ENCODE measurements at places on chromosomes 16 and 17. TPM values are rescaled to one million over a fixed set of nuclear protein-coding genes. Genes with fewer than 3 reads are reported as not detected.
A peak's percentile ranks its signal among the peaks of the same experiment; 100 is the strongest.

GRCh38 chr16:84889066-84889465 is 69.3 kb downstream of the CRISPLD2 start:
- peaks cover 7% of the 10 kb centered on the region for H3K36me3 ChIP-seq
- H3K4me3 ChIP-seq = no peak overlapping the region
- peaks cover 12% of the 10 kb centered on the region for H3K4me1 ChIP-seq
- no peak for DNase-seq
- no peak overlapping the region for H3K27ac ChIP-seq

- peak; percentile 25 for DNase-seq
- H3K27ac ChIP-seq = no peak overlapping the region
- no peaks in the 10 kb centered on the region for H3K27me3 ChIP-seq
- no peaks in the 10 kb centered on the region for H3K4me1 ChIP-seq
- peaks cover 22% of the 10 kb centered on the region for H3K36me3 ChIP-seq
- no peak overlapping the region for H3K4me3 ChIP-seq
These were observed 6.0 kb downstream of the TMEM106A start for GRCh38 chr17:43217614-43218087.

DNA sequence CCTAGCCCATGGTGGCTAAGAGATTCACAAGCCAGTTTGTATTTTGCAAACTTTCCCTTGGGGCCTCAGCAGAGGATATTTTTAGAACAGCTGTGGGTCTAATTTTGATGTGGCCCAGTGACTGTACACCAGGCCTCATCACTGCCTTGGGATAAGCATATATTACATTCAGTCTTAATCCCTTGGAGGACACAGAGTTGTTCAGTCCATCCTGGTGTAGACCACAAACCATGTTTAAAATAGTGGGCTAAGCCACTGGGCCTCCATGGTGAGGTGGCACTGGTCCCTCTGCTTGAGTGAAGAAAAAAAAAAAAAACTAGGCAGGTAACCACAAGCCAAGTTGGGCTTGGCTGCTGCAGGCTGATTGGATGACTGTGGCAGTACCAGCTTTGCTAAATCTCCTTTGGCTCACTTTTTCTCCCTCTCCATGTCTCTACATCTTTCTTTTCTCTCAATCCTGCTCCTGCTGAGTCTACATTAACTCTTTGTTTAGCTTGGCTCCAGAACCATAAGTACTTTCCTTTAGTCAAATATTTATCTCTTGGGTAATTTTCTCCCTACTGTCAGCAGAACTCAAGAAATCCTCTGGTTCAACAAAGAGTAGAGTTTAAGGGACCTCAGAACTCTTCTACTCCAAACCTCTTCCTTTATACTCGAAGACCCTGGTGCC is 120.0 kb upstream of the TBX2 start:
- H3K4me3 ChIP-seq = no peak overlapping the region
- H3K27ac ChIP-seq = no peak overlapping the region
- H3K36me3 ChIP-seq = no peaks in the 10 kb centered on the region
- H3K4me1 ChIP-seq = no peaks in the 10 kb centered on the region
- no peak for DNase-seq
- no peaks in the 10 kb centered on the region for H3K27me3 ChIP-seq

DNA sequence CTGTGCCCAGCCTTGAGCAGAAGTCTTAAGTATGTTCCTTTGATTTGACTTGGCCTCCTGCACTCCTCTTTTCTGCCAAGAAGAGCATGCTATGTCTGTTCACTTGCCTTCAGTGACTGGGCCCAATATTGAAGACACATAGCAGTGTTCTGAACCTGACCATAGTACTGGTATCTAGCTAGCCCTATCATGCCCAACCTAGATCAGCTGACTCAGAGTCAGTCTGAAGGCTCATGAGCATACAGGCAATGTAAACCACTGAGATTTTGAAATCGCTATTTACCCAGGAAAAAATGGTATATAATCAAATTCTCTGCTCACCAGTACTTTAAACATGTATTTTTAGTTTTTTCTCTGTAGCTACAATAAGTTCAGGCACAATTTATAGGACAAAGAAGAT is 129.4 kb downstream of the TANC2 start:
- no peak for DNase-seq
- H3K4me1 ChIP-seq = no peaks in the 10 kb centered on the region
- H3K4me3 ChIP-seq = no peak overlapping the region
- H3K27ac ChIP-seq = no peak overlapping the region
- H3K27me3 ChIP-seq = no peaks in the 10 kb centered on the region

CCL3 gene
- total RNA-seq = 9.9 TPM

GRCh38 chr17:76469076-76469990 is 1.9 kb downstream of the AANAT start:
- H3K4me1 ChIP-seq = peaks cover 6% of the 10 kb centered on the region
- no peaks in the 10 kb centered on the region for H3K27me3 ChIP-seq
- H3K4me3 ChIP-seq = no peak overlapping the region
- DNase-seq = no peak
- peaks cover 34% of the 10 kb centered on the region for H3K36me3 ChIP-seq
- no peak overlapping the region for H3K27ac ChIP-seq

DNA sequence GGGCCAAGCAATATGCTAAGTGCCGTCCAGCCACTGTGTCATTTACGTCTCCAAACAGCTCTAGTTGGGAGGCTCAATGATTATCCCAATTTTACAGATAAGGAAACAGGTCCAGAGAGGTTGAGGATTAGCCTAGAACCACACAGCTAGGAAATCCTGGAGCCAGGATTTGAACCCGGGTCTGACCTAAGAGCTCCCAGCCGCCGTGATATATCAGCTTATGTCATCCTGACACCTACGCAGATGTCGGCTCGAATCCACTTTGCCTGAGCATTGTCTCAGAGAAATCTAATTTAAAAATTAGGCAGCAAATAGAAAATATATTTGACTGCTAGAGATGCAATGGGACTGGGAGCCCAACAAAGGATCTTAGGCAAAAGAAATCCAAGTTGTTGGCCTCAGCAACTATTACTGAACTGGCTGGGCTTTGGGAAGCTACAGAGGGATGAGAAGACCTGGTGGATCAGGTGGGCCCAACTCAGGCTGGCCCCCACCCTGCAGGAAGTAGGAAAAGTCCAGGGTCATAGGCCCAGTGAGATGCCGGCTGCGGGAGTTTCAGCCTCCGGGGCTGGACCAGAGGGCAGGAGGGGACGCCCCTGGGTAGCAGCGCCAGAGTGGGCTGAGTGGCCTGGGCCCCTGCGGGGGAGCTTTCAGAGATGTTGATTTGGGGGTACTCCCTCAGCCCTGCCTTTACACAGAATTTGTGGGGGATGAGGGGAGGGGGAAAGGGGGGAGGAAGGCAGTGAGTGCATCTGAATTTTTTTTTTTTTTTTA is 35.1 kb upstream of the IL21R start:
- H3K4me3 ChIP-seq = peak overlapping the region; percentile 20
- H3K4me1 ChIP-seq = peaks cover 26% of the 10 kb centered on the region
- H3K27ac ChIP-seq = peak overlapping the region; percentile 56
- H3K27me3 ChIP-seq = no peaks in the 10 kb centered on the region

DNA sequence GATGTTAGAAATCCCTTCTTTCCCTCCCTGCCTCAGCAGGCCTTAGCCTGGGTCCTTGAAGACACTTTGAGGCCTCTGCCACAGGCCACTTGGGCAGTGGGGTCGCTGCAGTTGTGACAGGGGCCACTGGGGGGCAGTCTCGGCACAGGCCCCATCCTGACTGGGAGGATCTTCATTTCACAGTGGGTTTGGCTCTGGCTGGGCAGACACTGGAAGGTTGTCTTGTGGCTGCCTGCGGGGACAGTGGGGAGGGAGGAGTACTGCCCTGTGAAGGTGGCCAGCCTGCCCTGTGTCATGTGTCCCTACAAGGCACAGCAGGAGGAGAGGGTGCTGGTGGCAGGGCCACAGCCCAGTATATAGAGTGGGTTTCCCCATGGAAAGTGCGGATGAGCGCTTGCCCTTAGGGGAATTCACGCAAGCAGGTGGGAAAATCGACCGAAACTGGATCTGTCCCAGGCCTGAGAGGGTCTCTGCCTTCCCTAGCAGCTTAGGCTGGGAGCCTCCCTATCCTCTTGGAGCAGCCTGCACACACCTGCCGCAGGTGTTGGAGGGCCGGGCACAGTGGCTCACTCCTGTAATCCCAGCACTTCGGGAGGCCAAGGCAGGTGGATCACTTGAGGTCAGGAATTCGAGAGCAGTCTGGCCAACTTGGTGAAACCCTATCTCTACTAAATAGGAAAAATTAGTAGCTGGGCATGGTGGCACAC is 28.8 kb downstream of the GINS2 start:
- no peaks in the 10 kb centered on the region for H3K27me3 ChIP-seq
- no peak overlapping the region for H3K27ac ChIP-seq
- peak; percentile 71 for DNase-seq
- H3K4me1 ChIP-seq = no peaks in the 10 kb centered on the region
- H3K4me3 ChIP-seq = no peak overlapping the region

DNA sequence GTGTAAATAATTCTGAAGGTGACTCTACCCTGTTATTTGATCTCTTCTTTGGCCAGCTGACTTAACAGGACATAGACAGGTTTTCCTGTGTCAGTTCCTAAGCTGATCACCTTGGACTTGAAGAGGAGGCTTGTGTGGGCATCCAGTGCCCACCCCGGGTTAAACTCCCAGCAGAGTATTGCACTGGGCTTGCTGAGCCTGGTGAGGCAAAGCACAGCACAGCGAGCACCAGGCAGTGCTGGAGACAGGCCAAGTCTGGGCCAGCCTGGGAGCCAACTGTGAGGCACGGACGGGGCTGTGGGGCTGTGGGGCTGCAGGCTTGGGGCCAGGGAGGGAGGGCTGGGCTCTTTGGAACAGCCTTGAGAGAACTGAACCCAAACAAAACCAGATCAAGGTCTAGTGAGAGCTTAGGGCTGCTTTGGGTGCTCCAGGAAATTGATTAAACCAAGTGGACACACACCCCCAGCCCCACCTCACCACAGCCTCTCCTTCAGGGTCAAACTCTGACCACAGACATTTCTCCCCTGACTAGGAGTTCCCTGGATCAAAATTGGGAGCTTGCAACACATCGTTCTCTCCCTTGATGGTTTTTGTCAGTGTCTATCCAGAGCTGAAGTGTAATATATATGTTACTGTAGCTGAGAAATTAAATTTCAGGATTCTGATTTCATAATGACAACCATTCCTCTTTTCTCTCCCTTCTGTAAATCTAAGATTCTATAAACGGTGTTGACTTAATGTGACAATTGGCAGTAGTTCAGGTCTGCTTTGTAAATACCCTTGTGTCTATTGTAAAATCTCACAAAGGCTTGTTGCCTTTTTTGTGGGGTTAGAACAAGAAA is 5.1 kb downstream of the STH start:
- no peak overlapping the region for H3K4me3 ChIP-seq
- DNase-seq = no peak
- no peak overlapping the region for H3K27ac ChIP-seq
- H3K27me3 ChIP-seq = no peaks in the 10 kb centered on the region
- no peaks in the 10 kb centered on the region for H3K4me1 ChIP-seq

OR3A3 gene
- not detected for total RNA-seq

- H3K27me3 ChIP-seq = no peaks in the 10 kb centered on the region
- DNase-seq = no peak
- no peak overlapping the region for H3K27ac ChIP-seq
- H3K4me1 ChIP-seq = peaks cover 6% of the 10 kb centered on the region
- no peaks in the 10 kb centered on the region for H3K36me3 ChIP-seq
- H3K4me3 ChIP-seq = no peak overlapping the region
These were observed 159.8 kb downstream of the COPRS start for GRCh38 chr17:31699281-31699680.

MYH1 gene
- total RNA-seq = 0.81 TPM

DNA sequence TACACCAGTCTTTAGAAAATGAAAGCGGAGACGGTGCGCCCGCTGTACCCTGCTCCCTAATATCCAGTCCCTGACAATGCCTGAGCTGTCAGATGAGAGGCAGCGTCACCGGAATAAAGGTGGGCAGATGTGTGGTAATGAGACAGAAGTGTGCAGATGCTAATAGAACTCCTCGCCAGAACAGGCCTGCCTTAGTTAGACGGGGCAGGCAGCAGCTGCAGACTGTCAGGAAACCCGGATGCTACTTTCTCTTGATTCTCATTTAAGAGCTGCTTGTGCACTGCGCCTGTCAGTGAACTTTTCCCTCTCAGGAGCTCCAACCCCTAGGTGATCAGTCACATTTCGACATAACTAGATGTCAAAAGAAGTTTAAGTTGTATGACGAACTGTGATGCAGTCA is 221.8 kb upstream of the IRX3 start:
- H3K27me3 ChIP-seq = peaks cover 9% of the 10 kb centered on the region
- no peak overlapping the region for H3K4me3 ChIP-seq
- H3K36me3 ChIP-seq = no peaks in the 10 kb centered on the region
- H3K27ac ChIP-seq = no peak overlapping the region
- peaks cover 9% of the 10 kb centered on the region for H3K4me1 ChIP-seq

- H3K4me3 ChIP-seq = peak overlapping the region; percentile 59
- H3K27ac ChIP-seq = no peak overlapping the region
- peaks cover 13% of the 10 kb centered on the region for H3K4me1 ChIP-seq
These were observed 1.3 kb downstream of the ARL5C start for GRCh38 chr17:39164675-39165143.

CNGB1 gene
- not detected for total RNA-seq

DNA sequence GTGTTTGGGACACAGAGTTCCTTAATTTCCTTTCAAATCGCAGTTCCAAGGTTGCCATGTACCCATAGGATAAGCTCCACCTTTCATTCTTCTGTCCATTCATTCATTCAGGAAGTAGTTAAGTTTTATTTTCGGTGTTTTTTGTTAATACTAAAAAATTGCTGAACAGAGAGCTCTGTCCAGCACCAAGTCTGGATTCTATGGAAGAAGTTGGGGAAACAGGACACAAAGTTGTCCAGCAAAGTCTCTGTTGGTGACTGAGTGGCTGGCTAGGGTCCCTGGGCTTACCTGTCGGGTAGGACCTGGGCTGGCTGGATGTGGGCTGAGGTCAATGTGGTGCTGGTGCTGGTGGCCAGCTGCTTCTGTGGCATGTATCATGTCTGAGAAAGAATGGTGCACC is 17.6 kb upstream of the CCL2 start:
- H3K4me1 ChIP-seq = peaks cover 79% of the 10 kb centered on the region
- H3K27me3 ChIP-seq = no peaks in the 10 kb centered on the region
- no peak overlapping the region for H3K4me3 ChIP-seq
- DNase-seq = no peak
- H3K36me3 ChIP-seq = no peaks in the 10 kb centered on the region

ABI3 gene
- total RNA-seq = 31.5 TPM

- no peak overlapping the region for H3K27ac ChIP-seq
- no peaks in the 10 kb centered on the region for H3K4me1 ChIP-seq
- no peak overlapping the region for H3K4me3 ChIP-seq
These were observed 8.4 kb upstream of the MRPL12 start for GRCh38 chr17:81694810-81695209.
